ENCODE measurements at places on chromosomes 1 and 21. TPM values are rescaled to one million over a fixed set of nuclear protein-coding genes. Genes with fewer than 3 reads are reported as not detected.
A peak's percentile ranks its signal among the peaks of the same experiment; 100 is the strongest.

The PEX11B gene
- total RNA-seq = 10.5 TPM

The LCK gene
- total RNA-seq = not detected

GRCh38 chr1:65630855-65631254 is 161.8 kb upstream of the PDE4B start:
- DNase-seq = no peak

DNA sequence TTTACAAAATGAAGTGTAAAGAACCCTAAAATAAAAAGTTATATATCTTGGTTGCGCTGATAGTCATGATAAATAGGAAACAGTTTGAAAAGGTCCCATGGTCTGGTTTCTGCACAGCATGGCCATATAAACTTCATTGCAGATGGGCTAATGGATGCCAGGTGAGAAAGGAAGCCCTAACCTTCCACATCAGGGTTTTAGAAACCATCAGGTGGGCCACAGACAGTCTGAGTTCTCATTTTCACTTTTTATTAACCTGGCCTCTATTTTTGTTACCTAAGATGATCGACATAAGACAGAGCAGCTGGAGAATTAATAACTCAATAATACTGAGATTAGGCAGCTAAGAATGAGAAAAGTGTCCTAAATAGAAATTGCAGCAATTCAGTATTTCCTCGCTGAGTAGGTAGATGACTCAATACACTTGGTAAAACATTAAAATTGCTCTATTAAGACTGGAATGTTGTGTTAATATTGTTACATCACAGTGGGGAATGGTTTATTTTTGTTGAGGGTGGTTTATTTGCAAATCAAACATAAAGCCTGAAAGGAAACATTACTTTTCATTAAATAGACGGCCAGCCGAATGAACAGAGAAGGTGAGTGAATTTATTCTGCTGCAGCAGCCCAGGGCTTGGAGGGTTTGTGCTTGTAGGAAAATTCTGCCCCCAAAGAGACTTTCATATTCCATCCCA is 21.1 kb downstream of the C1orf21 start:
- DNase-seq = no peak

DNA sequence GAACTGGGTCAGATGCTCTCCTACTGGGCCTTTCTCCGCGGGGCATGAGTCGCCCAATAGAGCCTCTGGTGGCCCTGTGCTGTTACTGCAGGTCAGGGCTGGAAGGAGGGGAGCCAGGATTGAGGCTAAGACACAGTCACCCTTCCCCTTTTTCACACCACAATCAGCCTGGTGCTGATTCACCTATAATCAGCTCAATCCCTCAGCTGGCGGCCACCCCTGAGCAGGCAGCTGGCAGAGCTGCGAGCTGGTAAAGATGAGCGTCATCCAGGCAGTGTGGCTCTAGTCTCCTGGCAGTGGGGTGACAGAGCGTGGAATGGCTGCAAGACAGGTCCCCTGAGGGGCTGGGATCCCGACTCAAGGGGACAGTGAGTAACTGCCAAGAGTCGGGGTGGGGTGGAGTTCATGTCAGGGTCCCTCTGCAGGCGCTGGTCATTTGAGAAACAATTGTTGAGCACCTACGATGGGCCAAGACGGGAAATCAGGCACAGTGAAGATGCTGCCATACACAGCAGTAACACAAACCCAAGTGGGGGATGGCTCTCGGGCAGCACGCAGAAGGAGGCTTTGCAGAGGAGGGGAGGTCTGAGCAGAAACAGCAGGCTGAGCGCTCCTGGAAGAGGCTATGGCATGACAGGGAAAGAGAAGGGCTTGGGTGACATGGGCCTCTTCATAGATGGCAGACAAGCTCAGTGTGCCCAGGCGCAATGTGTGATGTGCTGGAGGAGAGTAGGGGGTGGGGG is 21.8 kb downstream of the ATF3 start:
- DNase-seq = peak; percentile 62

DNA sequence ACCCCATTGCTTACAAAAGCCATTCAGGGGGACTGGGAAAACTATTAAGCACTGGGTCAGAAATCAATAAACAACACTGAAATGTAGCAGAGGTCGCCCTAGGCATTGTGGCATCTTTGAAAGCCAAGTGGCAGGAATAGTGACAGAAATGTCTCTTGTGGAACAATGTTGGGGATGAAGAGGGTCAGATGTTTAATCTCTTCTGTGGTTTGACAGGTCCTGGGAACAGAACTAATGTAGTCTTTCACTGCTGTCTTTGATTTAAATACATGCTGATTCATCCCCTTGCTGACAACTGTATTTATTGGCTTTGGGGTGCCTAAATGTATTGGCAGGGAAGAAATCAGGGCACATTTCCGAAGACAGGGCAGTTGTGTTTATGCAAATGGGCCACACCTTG is 194.8 kb downstream of the ATG4C start:
- no peak for DNase-seq

GRCh38 chr1:221174330-221174993 is 295.2 kb downstream of the HLX start:
- DNase-seq = peak; percentile 36

DNA sequence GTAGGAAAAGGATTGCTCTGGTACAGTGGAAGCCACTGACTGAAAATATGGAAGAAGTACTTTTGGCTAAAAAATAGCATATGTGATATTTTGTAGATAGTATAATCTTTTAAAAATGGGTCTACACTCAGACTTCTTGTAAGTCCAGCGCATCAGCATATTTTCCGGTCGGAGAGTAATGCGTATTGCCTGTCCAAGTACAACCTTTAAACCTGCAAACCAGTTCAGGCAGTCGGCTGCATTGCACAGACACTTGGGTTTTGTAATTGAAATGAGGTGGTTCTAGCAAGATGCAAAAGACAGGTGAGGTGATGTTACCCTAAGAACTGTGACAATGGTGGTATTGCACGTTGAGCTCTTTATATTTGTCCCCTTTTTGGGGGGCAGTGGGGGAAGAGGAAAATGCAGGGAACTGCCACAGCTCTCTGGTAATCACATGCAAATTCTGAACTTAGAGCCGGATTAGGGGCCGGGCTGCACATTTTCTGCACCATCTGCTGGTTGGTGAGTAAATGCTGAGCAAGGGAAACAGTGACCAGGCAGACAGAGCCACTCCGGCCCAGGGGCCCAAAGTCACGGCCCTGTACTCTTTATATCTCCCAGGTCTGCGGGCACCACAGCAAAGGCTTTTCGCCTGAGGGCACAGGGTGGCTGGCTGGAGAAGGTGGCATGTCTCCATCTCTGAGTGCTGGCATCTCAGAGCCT is 2.3 kb downstream of the GPR137B start:
- no peak for DNase-seq

DNA sequence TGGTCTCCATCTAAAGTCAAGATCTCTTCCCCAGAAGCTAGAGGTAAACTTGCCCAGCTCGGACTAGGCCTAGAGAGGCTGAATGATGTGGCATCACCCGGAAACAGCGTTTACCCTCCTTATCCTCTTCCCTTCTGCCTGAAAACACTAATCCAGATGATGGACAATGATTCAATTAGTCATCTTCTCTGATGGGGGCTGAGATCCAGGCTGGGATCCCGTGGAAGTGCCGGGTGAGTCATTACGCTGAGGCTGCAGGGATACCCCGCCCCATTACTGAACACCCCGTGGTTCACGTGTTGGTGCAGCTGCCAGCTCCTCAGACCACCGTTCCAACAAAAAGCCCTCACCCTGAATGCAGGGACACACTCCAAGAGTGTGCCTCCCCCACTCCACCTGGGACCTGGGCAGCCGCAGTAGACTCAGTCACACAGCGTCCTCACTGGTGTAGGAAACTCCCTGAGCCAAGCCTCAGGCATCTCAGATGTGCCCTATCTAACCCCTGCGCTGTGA is 2.0 kb downstream of the S100A6 start:
- no peak for DNase-seq

DNA sequence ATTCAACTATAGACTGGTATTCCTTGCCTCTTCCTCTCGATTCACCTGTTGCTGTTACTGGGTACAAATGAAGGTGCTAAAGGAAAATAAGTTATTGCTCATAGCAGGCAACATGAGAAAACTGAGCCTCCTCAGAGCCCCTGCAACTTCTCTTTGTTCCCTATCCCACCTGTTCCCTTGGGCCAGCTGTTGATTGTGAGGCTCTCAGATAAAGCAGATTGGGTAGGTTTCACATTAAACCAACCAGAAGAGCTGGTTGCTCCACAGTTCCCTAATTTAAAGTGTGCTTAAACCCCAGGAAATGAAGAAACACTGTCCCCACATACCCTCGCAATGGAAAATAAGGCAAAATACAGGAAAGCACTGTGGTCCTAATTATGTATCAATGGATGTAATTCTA is 4.8 kb downstream of the DEDD start:
- DNase-seq = no peak

DNA sequence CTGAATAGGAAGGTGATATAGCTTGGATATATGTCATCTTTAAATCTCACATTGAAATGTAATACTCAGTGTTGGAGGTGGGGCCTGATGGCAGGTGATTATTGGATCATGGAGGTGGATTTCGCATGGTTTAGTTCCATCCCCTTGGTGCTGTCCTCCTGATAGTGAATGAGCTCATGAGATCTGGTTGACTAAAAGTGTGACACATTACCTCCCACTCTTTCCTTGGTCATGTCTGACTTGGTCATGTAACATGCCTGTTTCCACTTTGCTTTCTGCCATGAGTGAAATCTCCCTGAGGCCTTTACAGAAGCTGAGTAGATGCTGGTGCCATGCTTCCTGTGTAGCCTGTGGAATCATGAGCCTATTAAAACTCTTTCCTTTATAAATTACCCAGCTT is 664.5 kb upstream of the NR5A2 start:
- no peak for DNase-seq

- no peak for DNase-seq
Measured at GRCh38 chr1:238474263-238474662, 583.5 kb upstream of the ZP4 start.

GRCh38 chr1:223429313-223429731 is 36.1 kb downstream of the CCDC185 start:
- no peak for DNase-seq

GRCh38 chr1:185864331-185864730 is 130.1 kb downstream of the HMCN1 start:
- DNase-seq = no peak
